ENCODE measurements at places on chromosomes 13 and 19.

GRCh38 chr13:104314926-104315535 is 1248.8 kb upstream of the SLC10A2 start:
- no peak for DNase-seq

- no peak for DNase-seq
These were observed 4.2 kb downstream of the DHX34 start for GRCh38 chr19:47353307-47353712.

- no peak for DNase-seq
These were observed 323.1 kb downstream of the ZNF536 start for GRCh38 chr19:30695171-30695875.

GRCh38 chr13:76641056-76641455 is 245.1 kb downstream of the KCTD12 start:
- DNase-seq, result no peak

DNA sequence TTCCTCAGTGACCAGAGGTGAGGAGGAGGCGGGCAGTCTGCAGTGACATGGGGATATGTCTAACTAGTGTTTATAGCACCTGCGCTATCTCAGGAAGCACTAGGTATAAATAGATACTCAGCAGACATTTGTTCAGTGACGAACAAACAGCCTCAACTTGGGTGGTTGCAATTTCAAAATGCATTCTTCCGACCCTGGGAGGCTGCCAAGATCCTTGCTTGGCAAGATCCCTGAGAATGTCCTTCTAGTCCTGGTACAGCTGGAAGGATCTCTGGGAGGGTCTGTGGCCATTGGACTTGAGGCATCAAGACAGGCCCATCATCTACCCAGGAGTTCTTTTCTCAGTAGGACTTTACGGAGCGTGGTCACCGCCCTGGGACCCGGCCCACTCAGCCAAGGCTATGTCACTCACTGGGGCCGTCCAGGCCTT is 299.5 kb downstream of the ZNF536 start:
- no peak for DNase-seq

DNA sequence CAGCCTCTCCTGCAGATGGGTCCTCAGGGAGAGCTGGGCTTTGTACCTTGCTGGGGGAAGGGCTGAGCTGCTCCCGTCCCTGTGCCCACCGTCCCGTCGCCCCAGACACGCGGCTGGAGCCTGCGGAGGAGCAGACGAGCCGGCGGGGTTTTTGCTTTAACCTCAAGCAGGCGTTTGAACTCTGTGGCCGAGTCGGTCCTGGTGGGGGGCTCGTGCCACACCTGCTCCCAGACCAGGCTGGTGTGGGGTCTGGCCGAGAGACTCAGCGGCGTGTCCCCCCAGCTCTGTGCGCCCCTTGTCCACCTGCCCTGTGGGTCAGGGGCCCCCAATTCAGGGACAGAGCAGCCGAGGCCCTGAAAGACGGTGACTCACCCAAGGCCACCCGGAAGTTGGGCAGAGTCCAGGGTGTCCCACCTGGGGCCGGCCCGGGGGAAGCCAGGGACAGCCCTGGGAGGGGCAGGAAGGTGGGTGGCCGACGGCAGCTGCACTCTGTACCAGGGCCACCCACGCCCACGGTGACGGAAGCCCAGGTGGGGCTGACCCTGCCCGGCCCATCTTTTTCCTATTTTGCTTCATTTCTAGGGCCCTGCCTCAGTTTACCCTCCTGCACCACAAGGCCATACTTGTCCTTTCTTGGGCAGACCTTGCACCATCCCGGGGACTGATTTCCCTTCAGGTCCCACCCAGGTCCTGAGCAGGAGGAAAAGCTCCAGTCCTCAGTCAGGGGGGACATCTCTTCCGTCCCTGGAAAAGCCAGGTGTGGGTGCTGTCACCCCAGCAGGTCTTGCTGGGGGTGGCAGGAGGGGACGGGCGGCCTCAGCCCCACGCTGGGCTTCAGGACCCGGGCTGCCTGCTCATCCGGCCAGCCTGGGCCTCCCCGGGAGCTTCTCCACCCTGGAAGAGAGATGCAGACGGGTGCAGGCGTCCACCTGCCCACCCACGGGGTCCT is 5.3 kb downstream of the EFNA2 start:
- no peak for DNase-seq

GRCh38 chr19:1938071-1938470 is 2.9 kb upstream of the CSNK1G2 start:
- DNase-seq, result no peak

- no peak for DNase-seq
These were observed 1752.2 kb upstream of the PCDH20 start for GRCh38 chr13:63167699-63168337.

DNA sequence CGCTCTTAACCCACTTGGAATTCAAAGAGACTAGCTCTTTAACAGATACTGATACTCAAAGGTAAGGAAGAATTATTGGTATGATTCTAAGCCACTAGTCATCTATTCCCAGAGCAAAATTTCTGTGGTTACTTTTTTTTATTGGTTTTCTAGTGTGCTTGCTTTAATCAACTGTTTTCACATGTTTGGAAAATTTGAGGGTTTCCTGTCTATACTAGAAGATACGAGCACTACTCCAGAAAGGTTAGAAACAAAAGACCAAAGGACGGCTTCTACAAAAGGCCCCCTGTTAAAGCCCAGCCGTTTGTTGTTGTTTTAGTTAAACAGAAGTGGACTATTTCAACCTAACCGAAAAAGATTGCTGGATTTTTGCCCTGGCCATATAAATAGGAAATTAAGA is 18.5 kb upstream of the LPAR6 start:
- peak; percentile 74 for DNase-seq

DNA sequence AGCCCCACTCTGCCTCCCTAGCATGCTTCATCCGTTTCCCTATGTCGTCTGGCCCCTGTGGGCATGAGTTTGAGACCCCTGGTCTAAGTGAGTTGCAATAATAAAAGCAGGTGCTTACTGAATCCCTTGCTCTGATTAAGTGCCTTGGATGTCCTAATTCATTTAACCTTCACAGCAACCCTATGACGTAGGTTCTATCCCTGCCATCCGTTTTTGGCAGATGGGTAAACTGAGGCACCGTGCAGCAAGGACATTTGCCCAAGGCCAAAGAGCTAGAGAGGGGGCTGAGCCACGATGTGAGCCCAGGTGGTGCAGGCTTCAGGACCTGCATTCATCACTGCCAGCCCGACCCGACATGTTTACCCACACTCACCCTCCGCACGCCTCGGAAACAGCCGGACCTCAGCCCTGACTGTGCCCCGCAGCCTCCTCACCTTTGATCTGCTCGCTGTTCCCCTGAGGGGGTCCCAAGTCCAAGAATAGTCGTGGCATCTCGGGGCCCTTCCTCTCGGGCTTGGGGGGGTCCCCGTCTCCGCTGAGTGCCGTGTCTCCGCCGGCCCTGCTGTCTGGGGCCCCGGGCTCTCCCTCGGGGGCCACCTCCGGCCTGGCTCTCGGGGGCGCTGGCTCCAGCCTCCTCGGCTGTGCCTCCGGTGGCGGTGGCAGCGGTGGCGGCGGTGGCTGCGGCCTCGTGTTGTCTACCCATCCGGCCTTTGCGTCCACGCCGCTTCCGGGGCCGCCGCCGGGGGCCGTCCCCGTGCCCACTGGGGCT is 14.5 kb downstream of the LMTK3 start:
- DNase-seq, result no peak

- DNase-seq, result no peak
These were observed 1.4 kb downstream of the SH2D3A start for GRCh38 chr19:6765738-6766356.

DNA sequence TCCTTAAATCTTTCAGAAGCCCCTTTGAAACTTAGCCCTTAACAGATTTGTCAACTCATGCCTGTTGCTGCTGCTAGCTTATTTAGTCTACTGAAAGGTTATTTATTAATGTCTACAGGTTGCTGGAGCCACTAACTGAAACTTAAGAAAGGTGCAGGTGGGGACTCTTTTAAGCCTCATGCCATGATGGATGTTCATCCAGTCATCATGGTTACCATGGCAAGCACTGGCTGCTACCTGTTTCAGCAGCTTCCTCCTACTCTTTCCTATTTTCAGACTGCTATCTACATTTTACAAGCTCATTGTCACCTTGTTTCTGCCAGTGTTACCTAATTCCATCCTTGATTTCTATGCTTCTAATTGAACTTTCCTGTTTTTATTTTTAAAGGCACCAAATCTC is 27.1 kb downstream of the DGKH start:
- DNase-seq, result no peak

DNA sequence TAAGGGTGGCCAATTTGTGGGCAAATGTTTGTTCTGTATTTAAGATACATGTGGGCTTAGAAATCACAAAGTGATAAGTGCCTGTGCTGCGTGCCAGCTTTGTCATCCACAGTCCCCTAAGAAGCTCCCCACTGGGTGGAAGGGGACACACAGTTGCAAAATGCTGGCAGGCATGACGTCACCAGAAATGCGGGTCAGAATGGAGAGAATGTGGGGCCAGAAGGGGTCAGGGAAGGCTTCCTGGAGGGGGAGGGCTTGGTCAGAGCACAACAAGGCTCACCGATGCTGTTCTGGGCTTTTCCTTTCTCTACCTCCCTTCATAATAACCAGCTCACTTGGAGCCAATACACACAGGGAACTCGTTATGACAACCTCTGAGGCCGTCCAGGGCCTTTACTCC is 207.3 kb downstream of the URI1 start:
- no peak for DNase-seq

- no peak for DNase-seq
These were observed 192.5 kb downstream of the NDFIP2 start for GRCh38 chr13:79673310-79673992.

GRCh38 chr13:86006317-86006716 is 207.1 kb upstream of the SLITRK6 start:
- DNase-seq, result no peak

DNA sequence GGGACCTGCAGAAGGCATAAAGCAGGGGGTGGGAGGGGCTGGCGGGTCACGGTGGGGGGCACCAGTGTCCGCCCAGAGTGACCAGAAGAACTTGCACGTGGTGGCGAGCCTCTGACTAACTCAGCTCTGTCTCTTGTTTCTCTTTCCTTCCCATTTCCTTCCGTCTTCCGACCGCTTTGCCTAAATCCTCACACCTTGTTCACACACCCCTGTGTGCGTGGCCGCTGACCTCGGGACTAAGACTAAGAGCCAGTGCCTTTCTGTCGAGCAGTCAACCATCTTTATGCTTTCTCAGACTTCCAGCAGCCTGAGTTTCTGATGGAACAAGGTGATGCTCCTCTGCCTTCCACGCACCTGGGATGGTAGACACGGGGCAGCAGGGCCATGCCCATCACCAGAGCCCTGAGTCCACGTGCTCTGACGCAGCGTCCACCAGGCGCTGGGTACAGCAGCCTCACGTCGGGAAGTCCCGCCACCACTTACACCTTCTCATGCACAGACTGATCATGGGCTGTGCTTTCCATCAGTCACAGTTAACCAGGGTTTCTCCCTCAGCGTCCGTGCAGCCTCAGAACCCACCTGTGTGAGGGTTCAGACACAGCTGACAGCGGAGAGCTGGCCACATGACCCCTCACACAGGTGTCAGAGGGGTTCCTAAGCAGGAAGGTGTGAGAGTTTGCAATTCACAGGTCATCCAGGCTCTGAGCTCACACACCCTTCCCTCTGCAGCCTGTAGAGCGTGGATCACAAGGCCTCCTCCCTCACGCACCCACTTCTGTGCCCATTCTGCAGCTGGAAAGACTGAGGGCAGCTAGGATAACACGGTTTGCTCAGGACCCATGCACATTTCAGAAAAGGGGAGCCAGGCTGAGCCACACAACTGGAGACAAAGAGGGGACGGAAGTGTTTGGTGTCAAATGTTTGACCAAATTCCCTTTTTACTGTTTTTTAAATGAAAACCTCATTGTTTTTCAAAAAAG is 90.7 kb upstream of the MCF2L start:
- DNase-seq, result no peak

- no peak for DNase-seq
These were observed 5.8 kb downstream of the CHAMP1 start for GRCh38 chr13:114320065-114320464.

GRCh38 chr13:113622791-113623490 is 35.1 kb downstream of the ATP4B start:
- DNase-seq, result no peak

DNA sequence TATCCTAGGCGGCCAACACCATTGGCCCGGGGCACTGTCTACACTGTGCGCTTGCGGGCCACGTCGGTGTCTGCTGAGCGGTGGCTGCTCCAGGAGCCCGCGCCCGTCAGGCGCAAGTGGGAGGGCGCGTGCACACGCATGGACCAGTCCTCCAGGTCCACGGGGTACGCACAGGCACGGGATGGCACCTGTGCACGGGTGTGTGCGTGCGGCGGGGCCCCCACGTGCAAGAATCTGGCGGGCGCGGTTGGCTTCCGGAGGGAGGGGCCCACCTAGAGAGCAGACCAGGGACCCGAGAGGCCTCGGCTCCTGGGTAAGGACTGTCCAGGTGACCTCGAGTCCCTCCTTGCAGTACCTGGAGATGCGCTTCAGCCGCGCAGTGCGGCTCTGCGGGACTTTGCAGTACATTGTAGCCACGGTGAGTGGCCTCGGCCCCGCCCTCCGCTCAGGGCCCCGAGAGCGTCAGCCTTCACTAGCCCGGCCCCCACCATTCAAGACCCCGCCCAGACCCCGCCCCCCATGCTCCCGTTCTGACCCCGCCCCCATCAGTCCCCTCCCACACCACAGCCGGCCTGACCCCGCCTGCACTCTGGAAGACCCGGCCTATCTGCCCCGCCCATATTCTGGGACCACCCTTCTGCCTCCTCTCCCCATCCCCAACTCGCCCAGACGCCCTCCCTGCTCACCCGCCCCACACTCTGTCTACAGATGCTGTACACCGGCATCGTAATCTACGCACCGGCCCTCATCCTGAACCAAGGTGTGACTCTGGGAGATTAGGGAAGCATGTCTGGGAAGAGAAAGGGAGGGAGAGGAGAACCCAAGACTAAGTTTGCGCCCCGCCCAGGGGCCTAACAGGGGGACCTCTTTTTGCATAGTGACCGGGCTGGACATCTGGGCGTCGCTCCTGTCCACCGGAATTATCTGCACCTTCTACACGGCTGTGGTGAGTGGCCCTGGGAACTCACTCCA is 2.3 kb downstream of the SLC5A5 start:
- DNase-seq, result peak; percentile 78

DNA sequence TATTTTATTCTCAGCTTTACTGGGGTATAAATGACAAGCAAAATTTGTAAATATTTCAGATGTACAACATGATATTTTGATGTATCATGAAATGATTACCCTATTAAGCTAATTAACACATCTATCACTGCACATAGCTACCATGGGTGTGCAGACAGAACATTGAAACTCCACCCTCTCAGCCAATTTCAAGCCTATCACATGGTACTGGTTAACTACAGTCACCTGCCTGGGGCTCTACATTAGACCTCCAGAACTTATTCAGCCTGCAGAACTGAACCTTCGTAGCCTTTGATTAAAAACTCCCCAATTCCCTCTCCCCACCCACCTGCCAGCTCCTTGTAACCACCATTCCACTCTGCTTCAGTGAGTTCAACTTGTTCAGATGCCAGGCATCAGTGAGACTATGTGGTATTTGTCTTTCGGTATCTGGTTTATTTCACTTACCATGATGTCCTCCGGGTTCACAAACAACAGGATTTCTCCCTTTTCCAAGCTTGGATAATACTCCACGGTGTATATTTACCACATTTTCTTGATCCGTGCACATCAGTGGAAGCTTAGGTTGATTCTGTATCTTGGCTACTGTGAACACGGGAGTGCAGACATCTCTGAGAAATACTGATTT is 19.2 kb downstream of the RAB20 start:
- no peak for DNase-seq
